Activated CD4-positive, alpha-beta T cell treated with anti-CD3 and anti-CD28 coated beads for 36 hours (primary cell): ENCODE measurements at places on chromosomes 16 and 17. TPM values are rescaled to one million over a fixed set of nuclear protein-coding genes. Genes with fewer than 3 reads are reported as not detected.

The TBC1D26 gene
- 0.34 TPM for total RNA-seq

The AXIN2 gene
- 3.0 TPM for total RNA-seq

The KRT36 gene
- total RNA-seq: not detected

The SHBG gene
- total RNA-seq: 0.25 TPM

- no peak overlapping the region for H3K27ac ChIP-seq
- no peak for DNase-seq
- no peaks in the 10 kb centered on the region for H3K27me3 ChIP-seq
- H3K4me3 ChIP-seq: no peak overlapping the region
Measured at GRCh38 chr16:1174477-1175357, 21.8 kb downstream of the CACNA1H start.

- no peak for DNase-seq
- H3K36me3 ChIP-seq: no peaks in the 10 kb centered on the region
- H3K27me3 ChIP-seq: peaks cover 25% of the 10 kb centered on the region
- no peak overlapping the region for H3K4me3 ChIP-seq
- no peak overlapping the region for H3K27ac ChIP-seq
Measured at GRCh38 chr17:51699303-51699702, 439.0 kb downstream of the UTP18 start.
